ENCODE measurements at places on chromosomes 6 and 20. TPM values are rescaled to one million over a fixed set of nuclear protein-coding genes. Genes with fewer than 3 reads are reported as not detected.

COL19A1 gene
- total RNA-seq: not detected

NT5DC1 gene
- 29.3 TPM for total RNA-seq

LHFPL5 gene
- 0.09 TPM for total RNA-seq

CDSN gene
- not detected for total RNA-seq

ADGRF1 gene
- 0.05 TPM for total RNA-seq

C6orf52 gene
- 2.1 TPM for total RNA-seq

Measured in A549 treated with Hydrocortisone at 1 μM for 4 hours (cell line).